Effector memory CD4-positive, alpha-beta T cell (primary cell): ENCODE measurements at places on chromosomes 4 and X.
A peak's percentile ranks its signal among the peaks of the same experiment; 100 is the strongest.

GRCh38 chr4:184664445-184665210, 15.1 kb downstream of the PRIMPOL start:
- DNase-seq, result no peak

DNA sequence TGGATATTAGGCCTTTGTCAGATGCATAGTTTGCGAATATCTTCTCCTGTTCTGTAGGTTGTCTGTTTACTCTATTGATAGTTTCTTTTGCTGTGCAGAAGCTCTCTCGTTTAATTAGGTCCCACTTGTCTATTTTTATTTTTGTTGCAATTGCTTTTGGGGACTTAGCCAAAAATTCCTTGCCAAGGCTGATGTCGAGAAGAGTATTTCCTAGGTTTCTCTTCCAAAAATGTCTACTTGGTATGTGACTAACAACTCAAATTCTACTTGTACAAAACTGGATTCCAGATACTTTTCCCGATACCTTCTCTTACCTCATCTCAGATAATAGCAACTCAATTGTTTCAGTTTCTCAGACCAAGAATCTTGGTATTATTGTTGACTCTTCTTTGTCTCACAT, 142.4 kb upstream of the GLRA2 start:
- no peak for DNase-seq

DNA sequence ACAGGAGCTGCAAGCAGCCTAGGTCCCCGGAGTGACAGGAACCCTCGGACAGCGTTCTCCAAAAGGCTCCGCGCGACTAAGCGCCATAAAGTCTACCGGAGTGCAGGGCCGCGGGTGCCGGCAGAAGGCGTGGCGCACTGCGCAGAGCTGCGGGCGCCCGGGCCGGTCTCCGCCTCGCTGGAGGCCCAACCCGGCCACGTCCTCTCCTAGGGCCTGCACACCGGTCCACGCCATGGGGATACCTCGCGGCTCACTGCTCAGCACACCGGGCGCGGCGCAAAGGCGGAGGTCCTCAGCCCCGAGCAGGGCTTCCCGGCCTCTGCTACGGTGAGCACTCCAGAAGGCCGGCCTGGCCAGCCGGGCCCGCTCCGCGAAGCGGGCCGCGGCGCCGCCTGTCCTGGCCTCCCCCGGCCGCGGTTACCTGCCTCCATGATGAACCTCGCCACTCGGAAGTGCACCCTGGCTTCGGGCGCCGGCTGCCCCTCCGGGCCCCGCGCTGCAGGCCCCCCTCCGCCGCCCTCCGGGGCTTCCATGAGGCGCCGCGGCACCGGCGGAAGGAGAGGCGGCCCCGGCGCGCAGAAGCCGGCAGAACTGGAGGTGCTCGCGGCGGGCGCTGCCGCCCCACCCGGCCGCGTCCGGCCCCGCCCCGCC, at the start of gene CCNQ:
Gene CCNQ (minus strand): TSS at position 599 of the 651 bp plus-strand sequence. CDS start 66 bp downstream, at position 533.
- DNase-seq, result no peak

DNA sequence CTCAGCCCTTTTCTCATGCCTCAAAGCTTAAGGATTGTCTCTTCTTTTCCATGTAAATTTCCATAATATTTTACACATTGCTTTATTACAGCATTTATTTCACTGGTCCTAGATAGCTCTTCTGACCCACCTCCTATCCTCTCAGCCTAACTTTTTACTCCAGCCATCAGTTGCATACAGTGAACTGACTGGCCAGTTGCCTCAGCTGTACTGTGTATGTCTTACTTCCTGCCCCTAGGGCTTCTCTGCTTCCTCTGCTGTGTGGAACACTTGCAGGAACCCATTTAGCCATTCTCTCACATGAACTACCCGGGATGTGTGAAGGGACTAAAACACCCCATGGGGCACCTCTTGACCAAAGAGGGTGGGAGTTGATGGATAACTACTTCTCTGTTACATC, 18.0 kb downstream of the C4orf33 start:
- DNase-seq, result no peak

- no peak for DNase-seq
Measured at GRCh38 chrX:39479856-39480255, 617.9 kb downstream of the BCOR start.

- DNase-seq, result no peak
Measured at GRCh38 chrX:11531226-11531625, 134.5 kb downstream of the ARHGAP6 start.

DNA sequence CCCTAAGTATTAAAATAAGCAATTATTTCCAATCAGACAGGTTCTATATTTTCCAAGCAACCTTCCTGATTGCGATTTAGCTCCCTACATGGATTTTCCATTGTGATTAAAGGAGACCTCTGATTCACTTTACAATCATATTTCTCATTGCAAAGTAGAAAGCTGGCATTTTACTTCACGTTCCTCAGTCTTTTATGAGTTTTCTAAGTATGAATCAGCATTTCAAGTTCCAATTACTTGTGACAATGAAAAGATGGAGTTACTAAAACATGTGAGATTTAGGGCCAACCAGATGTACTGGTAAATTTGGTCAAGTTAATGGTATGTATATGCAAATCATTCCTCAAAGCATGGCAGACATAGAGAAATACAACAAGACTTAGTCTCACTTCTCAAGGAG, 206.2 kb downstream of the KCNIP4 start:
- no peak for DNase-seq

GRCh38 chrX:39360101-39360500, 558.8 kb downstream of the MID1IP1 start:
- DNase-seq, result no peak

GRCh38 chrX:848386-848785, 217.8 kb downstream of the SHOX start:
- no peak for DNase-seq

GRCh38 chr4:140061194-140061593, 92.8 kb downstream of the MAML3 start:
- no peak for DNase-seq

DNA sequence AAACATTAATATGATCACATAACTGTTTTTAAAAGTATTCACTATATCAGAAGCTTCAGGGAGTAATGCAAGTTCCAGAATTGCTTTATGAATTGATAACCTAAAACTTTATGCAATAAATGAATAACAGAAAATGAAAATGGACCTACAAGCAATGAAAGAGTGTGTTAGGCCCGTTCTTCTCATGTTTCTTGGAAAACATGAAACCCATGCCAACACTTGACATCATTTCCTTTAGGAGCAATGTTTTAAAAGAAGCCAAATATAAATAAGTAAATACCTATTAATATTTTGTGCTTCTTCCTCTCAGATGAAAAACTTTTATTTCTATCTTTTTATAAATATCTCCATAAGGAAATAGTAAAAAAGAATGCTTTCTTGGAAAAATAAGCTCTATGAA, 123.0 kb upstream of the GALNT7 start:
- DNase-seq, result no peak

DNA sequence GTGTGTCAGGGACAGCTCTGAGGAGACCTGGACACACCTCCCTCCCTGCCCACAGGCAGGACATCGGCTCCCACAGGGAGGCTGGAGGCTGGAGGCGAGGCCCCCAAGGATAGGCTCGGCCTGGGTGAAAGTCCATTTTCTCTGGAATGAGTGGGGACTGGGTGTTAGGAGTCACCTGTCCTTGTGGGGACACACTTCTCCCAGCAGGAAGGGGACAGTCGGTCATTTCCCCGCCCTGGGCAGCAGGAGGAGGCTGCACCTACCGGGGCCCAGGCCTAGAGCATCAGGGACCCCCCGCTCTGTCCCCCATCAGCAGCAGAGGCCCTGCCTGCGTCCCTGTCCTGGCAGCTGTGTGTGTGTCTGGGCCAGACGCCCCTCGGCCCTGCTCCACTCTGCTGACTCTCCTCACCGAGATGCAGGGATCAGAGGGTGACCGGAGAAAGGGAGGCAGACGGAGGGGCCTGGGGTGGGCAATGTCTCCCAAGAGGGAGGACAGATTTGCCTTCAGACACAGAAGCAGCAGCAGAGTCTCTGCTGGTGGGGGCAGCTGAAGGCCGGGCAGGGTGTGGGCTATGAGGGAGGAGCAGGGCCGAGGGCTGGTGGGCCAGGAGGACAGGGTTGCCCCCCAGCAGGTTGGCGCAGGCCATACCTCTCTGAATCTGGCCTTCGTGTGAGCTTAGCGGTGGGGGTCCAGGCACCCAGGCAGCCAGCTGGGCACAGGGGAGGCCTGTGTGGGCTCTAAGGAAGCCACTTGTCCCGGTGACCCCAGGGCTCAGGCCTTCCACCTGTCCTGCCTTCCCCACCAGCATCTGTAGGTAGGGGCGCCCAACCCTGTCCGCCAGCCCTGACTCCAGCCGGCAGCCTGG, 125.7 kb upstream of the NKX1-1 start:
- DNase-seq, result no peak

DNA sequence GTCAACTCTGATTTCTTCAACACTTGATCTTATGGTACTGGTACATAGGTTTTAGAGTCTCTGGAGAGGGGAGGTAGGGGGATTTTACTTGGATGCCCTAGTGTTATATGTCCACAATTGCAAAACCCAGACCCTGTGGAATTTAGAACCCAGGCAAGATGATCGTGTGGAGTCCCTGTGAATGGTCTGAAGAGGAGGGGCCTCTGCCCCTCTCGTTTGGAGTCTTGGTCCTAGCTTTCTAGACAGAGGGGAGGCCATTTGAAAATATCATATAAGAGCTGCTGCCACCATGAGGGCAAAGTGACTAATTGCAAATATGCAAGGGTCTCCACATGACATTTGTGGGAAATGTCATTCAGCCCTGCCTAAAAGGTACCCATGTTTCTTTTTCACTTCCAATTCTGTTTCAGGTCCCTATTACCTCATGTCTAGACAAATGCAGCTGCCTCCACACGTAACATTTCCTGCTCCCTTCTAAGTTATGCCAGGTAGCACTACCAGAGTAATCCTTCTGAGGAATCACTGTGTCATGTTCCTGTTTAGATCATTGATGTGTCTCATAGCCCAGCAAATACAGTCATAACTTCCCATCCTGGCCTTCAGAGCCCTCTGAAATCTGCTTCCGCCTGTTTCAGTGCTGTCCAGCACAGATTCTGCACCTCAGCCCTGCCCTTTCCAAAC, 126.8 kb downstream of the KLHL8 start:
- DNase-seq, result peak; percentile 13

DNA sequence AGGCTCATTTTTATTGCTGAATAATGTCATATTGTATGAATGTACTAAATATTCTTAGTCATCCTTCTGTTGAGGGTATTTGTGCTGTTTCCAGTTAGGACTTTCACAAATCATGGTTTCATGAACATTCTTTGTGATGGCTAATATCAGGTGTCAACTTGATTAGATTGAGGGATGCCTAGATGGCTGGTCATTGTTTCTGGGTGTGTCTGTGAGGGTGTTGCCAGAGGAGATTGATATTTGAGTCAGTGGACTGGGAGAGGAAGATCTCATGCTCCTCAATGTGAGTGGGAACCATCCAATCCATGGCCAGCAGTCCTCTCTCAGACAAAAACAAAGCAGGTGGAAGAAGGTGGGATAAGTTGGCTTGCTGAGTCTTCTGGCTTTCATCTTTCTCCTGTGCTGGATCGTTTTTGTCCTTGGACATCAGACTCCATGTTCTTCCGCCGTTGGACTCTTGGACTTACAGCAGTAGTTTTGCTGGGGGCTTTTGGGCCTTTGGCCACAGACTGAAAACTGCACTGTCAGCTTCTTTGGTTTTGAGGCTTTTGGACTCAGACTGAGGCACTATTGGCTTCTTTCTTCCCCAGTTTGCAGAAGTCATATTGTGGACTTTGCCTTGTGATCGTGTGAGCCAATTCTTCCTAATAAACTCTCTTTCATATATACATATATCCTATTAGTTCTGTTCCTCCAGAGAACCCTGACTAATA, 11.9 kb upstream of the HS3ST1 start:
- DNase-seq, result no peak

DNA sequence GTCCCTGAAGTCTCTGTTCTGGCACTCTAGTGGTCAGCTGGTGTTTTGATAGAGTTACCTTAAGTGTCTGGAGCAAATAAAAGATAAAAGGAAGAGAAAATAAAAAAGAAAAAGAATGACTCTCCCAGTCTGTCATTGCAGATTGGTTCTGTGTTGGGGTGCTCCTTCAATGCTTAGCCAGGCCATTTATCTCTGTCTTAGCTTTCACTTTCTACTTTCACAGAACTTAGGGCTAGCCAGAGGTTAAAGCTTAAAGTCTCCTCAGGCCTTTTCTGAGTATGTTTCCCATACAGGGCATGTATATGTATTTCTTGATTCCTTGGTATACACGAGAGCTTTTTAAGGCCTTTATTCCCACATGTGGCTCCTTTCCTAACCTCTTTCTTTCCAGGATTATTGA, 83.1 kb upstream of the TEX13D start:
- no peak for DNase-seq

DNA sequence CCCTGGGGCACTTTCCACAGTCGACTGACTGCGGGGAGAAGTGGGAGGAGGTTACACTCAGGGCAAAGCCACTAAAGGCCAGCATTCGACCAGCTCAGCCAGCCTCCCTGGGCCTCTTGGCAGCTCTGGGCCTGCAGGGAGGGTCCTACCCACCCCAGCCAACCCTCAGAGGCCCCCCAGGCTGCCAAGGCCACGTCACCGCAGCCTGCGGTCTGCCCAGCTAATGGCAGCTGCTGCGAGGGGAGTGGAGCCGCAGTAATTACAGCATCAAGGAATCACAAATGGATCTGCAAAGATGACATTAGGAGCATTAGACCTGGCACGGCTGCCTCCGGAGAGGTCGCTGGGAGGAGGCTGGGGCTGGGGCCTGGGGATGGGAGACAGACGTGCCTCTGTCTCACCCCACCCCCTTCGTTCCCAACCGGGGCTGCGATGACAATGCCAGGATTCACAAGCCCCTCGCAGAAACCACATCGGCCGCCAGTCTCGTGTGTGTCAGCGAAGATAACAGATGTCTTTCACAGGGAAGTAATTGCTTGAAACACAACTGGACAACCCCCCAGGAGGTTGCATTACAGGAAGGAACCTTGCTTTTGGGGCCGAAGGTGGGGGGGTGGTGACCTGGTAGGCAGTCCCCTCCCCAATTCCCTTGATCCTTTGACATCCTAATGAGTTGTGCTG, 367.6 kb downstream of the BCOR start:
- DNase-seq, result no peak

DNA sequence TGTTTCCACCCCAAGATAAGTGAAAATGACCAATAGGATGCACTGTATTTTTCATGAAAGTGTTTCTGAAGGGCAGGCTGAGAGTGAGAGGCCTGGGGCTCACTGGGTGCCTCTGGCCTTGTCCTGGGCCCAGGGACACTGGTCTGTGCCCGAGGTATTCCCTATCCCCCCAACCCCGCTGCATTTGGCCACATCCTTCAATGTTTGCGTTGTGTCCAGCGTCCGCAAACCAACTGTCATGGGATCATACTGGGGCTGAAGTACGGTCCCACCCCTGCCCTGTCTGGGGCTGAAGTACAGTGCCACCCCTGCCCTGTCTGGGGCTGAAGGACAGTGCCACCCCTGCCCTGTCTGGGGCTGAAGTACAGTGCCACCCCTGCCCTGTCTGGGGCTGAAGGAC, 22.0 kb upstream of the MSANTD1 start:
- DNase-seq, result no peak
